ENCODE measurements at places on chromosomes 1 and 21. TPM values are rescaled to one million over a fixed set of nuclear protein-coding genes. Genes with fewer than 3 reads are reported as not detected.

- peaks cover 6% of the 10 kb centered on the region for H3K4me1 ChIP-seq
- no peak for DNase-seq
- no peak overlapping the region for H3K4me3 ChIP-seq
- peaks cover 24% of the 10 kb centered on the region for H3K36me3 ChIP-seq
- no peaks in the 10 kb centered on the region for H3K27me3 ChIP-seq
- H3K27ac ChIP-seq, result no peak overlapping the region
Measured at GRCh38 chr1:12348113-12348512, 118.3 kb downstream of the VPS13D start.

AMY1A gene
- total RNA-seq, result not detected

SMG5 gene
- total RNA-seq, result 42.8 TPM

SLC2A5 gene
- 4.5 TPM for total RNA-seq

DNMT3L gene
- not detected for total RNA-seq

- H3K4me1 ChIP-seq, result peaks cover 14% of the 10 kb centered on the region
- DNase-seq, result no peak
- H3K4me3 ChIP-seq, result no peak overlapping the region
- H3K27ac ChIP-seq, result no peak overlapping the region
- H3K27me3 ChIP-seq, result peaks cover 2% of the 10 kb centered on the region
Measured at GRCh38 chr1:9836632-9836960, 12.8 kb upstream of the CLSTN1 start.

MAP7D1 gene
- total RNA-seq, result 72.8 TPM

GRCh38 chr1:44243782-44244495 is 30.7 kb downstream of the DMAP1 start:
- no peak overlapping the region for H3K27ac ChIP-seq
- peaks cover 51% of the 10 kb centered on the region for H3K36me3 ChIP-seq
- peaks cover 23% of the 10 kb centered on the region for H3K4me1 ChIP-seq

- H3K4me1 ChIP-seq, result no peaks in the 10 kb centered on the region
- H3K27me3 ChIP-seq, result no peaks in the 10 kb centered on the region
- no peak for DNase-seq
- no peak overlapping the region for H3K27ac ChIP-seq
Measured at GRCh38 chr21:40967771-40968170, 120.8 kb upstream of the DSCAM start.

AK4 gene
- 7.6 TPM for total RNA-seq

FMN2 gene
- 0.27 TPM for total RNA-seq

DNA sequence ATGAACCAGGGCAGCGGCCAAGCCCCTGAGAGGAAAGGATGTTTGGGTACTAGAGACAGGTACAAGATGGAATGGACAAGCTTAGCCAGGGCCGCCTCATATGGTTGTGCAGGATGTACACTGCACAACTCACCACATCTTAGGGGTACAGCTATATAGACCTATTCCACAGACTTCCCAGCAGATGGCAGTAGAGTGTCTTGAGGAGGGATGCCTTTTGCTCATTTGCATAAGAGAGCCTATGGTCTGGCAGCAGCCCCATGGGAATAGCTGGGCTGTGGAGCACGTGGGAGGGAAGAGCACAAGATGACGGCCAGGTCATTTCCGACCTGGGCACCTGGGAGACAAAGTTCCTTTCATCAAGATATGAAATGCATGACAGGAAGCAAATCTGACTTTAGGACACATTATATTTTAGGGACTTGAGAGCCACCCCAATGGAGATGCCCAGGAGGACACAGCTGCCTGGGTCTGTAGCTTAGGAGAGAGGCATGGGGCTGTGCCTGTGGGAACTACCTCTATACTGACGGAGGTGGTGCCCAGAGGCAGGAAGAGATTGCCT is 215.5 kb downstream of the KCNJ6 start:
- peaks cover 13% of the 10 kb centered on the region for H3K4me1 ChIP-seq
- H3K27ac ChIP-seq, result no peak overlapping the region
- no peaks in the 10 kb centered on the region for H3K36me3 ChIP-seq
- H3K27me3 ChIP-seq, result no peaks in the 10 kb centered on the region
- DNase-seq, result peak; percentile 59

GRCh38 chr1:106406114-106406513 is 650.4 kb upstream of the PRMT6 start:
- H3K27me3 ChIP-seq, result no peaks in the 10 kb centered on the region
- no peak for DNase-seq
- no peaks in the 10 kb centered on the region for H3K4me1 ChIP-seq
- no peaks in the 10 kb centered on the region for H3K36me3 ChIP-seq
- H3K27ac ChIP-seq, result no peak overlapping the region

- peaks cover 5% of the 10 kb centered on the region for H3K4me1 ChIP-seq
- H3K4me3 ChIP-seq, result no peak overlapping the region
- DNase-seq, result no peak
- H3K27me3 ChIP-seq, result no peaks in the 10 kb centered on the region
- H3K36me3 ChIP-seq, result no peaks in the 10 kb centered on the region
Measured at GRCh38 chr1:168392958-168393549, 112.4 kb downstream of the TBX19 start.

DNA sequence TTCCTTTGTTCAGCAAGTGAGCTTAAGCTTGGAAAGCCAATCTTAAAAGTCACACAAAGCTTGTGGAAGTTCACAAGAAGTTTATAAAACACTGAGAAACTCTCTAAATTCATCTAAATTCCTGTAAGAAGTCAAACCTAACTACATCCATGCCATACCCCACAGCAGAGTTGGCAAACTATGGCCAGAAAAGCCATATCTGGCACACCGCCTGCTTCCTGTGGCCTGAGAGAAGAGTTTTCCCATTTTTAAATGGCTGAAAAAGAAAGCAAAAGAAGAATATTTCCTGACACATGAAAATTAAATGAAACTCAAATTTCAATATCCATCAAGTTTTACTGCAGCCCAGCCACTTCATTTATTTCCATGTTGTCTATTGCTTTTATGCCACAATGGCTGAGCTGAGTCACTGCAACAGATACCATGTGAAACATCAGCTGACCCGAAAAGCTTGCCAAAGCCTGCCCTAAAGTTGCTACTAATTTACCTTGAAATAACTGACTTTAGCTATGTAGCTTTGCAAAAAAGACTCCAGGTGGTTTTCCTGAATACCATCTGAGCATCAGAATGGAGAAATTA is 237.1 kb downstream of the SLC45A1 start:
- no peak overlapping the region for H3K4me3 ChIP-seq
- peaks cover 14% of the 10 kb centered on the region for H3K36me3 ChIP-seq
- H3K27ac ChIP-seq, result no peak overlapping the region
- DNase-seq, result peak; percentile 13
- H3K27me3 ChIP-seq, result no peaks in the 10 kb centered on the region

METTL18 gene
- 9.9 TPM for total RNA-seq

HSD3B1 gene
- 0.53 TPM for total RNA-seq

DNA sequence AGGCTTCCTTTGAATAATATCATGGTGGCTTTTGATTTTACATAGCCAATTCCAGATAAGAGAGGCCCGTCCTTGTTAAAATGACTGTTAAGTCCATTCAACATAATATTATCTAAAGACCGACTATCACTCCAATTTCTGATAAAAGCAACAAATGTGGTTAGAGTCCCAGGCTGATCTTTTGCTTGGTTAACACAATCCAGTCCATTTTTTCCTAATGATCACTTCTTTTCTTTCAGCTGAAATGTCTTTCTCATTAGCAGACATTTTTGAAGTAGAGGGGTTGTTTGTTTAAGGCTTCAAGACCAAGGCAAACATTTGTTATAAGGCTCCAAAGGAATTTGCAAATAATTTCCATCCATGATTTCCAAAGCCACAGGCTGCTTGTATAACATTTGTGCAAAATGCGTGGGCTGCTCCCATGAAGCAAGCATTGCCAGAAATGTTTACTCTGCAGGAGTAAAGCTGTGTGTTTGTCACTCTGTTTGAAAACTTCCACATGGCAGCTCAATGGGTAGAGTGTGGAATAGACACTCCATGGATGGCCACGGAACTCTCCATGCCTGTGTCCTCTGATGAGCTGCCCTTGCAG is 111.5 kb downstream of the PSMG1 start:
- no peak overlapping the region for H3K27ac ChIP-seq
- H3K4me1 ChIP-seq, result peaks cover 14% of the 10 kb centered on the region
- H3K36me3 ChIP-seq, result no peaks in the 10 kb centered on the region
- H3K27me3 ChIP-seq, result no peaks in the 10 kb centered on the region
- H3K4me3 ChIP-seq, result no peak overlapping the region
- peak; percentile 66 for DNase-seq

DNA sequence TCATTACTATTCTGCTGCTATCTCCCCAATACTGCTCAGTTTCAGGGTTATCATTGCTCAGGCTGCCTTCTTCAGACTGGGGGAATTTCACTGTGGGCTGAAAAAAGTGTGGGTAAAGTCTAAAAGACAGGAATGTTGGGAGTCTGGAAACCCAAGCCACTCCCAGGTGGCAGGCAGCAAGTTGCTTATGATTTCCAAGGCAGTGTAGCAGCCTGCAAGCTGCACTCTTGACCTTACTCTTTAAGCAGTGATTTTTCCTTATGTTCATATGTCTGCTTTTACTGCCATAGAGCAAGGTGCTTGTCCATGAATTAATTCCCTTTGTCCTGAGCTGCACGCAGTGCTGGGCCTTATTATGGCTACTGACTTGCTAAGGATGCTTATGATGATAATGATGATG is 53.1 kb downstream of the PHC2 start:
- DNase-seq, result no peak
- H3K27me3 ChIP-seq, result no peaks in the 10 kb centered on the region
- H3K4me3 ChIP-seq, result no peak overlapping the region

- no peaks in the 10 kb centered on the region for H3K27me3 ChIP-seq
- no peak overlapping the region for H3K4me3 ChIP-seq
- H3K27ac ChIP-seq, result no peak overlapping the region
- DNase-seq, result no peak
- H3K4me1 ChIP-seq, result no peaks in the 10 kb centered on the region
Measured at GRCh38 chr1:104195395-104195794, 445.7 kb downstream of the AMY1C start.

CD1B gene
- total RNA-seq, result 0.09 TPM

GRCh38 chr1:160236806-160237205 is 25.5 kb downstream of the DCAF8 start:
- no peaks in the 10 kb centered on the region for H3K4me1 ChIP-seq
- no peak overlapping the region for H3K27ac ChIP-seq
- H3K27me3 ChIP-seq, result no peaks in the 10 kb centered on the region
- H3K4me3 ChIP-seq, result no peak overlapping the region
- DNase-seq, result no peak
- peaks cover 46% of the 10 kb centered on the region for H3K36me3 ChIP-seq

SLC30A10 gene
- 0.71 TPM for total RNA-seq

DNA sequence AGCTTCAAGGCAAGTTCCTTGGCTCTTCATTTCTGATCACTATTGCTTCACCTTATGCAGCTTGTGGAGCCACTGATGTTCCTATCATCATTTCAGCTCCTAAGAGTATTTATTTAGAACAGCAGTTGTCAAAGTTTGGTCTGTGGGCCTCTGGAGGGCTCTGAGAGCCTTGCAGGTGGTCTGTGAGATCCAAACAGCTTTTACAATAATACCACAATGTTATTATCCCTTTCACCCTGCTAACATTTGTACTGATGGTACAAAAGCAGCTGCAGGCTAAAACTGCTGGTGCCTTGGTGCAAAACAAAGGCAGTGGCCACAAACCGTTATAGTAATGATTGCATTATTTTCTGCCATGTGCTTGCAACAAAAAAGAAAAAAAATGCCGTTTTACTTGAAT is 33.8 kb downstream of the PATJ start:
- no peak overlapping the region for H3K4me3 ChIP-seq
- DNase-seq, result no peak
- no peak overlapping the region for H3K27ac ChIP-seq
- H3K27me3 ChIP-seq, result no peaks in the 10 kb centered on the region

CDC14A gene
- total RNA-seq, result 6.6 TPM

- DNase-seq, result no peak
- no peaks in the 10 kb centered on the region for H3K27me3 ChIP-seq
- peaks cover 61% of the 10 kb centered on the region for H3K36me3 ChIP-seq
Measured at GRCh38 chr1:183138301-183138700, 47.8 kb upstream of the LAMC2 start.

DNA sequence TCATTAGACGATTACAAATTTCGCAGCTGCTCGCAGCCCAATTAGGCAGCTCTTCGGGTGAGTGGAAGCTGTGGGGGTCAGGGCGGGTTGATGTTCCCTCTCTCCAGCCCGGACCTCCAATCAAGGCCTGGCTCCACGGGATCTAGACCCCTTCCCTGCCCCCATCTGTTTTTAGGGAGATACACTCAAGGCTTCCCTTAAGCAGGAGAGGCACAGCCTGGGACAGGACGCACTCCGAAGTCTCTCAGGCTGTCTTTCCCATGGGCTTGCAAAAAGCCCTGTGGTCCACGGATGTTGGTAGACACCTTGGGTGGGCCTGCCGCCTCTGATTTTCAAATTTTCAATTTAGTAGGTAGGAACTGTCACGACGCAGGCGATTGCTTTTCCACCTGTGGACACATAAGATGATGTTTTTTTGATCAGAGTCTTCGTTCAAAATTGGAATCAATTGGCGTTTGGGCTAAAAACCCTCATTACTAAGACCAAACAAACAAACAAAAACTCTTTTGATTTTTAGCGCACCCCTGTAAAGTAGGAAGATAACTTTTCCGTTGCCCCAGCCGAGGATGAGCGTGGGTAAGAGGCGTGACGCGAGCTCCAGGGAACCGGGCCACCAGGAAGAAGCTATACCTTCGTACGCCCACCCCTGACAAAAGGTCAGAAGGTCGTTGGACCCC is 2.5 kb upstream of the LHX8 start:
- no peak overlapping the region for H3K27ac ChIP-seq
- peaks cover 23% of the 10 kb centered on the region for H3K4me1 ChIP-seq
- H3K27me3 ChIP-seq, result peaks cover 100% of the 10 kb centered on the region
- H3K36me3 ChIP-seq, result no peaks in the 10 kb centered on the region

DNA sequence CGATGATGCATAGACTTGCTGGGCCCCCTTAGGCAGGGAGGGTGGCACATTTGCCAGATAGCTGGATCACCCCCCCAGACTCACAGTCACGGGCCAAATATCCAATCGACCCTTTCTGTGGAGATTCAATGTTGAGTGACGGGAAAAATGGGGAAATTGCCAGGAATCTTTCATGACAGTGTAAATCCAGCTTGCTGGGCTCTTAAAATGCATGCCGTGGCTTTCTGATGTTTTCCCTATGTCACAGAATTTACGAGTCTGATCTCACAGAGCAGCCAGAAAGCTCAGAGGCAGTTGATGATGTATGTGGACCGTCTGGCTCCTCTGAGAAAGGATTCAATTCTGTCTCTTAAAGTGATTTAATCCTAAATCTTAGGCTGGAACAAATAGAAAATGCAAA is 150.1 kb upstream of the ZNF644 start:
- H3K27ac ChIP-seq, result no peak overlapping the region
- no peaks in the 10 kb centered on the region for H3K27me3 ChIP-seq
- peak; percentile 87 for DNase-seq
- H3K4me1 ChIP-seq, result peaks cover 3% of the 10 kb centered on the region
- H3K36me3 ChIP-seq, result no peaks in the 10 kb centered on the region

DNA sequence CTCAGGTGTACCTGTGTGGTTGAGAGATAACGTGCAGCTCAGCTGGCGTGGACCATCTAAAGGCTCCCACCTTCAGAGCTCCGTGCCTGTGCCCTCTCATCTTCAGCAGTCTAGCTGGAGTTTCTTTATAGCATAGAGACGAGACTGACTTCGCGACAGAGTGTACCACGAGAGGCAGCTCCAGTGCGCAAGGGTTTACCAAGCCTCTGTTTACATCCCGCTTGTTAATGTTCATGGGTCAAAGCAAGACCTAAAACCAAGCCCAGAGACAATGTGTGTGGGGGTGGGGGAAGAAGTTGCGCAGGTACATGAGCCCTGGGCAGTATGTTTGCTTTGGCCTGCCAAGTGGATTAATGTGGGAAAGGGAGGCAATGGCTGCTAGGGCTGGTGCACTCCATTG is 15.6 kb downstream of the RHOU start:
- H3K36me3 ChIP-seq, result peaks cover 5% of the 10 kb centered on the region
- H3K27ac ChIP-seq, result no peak overlapping the region
- no peak overlapping the region for H3K4me3 ChIP-seq
- no peak for DNase-seq
